ENCODE measurements at places on chromosomes 2 and 18. TPM values are rescaled to one million over a fixed set of nuclear protein-coding genes. Genes with fewer than 3 reads are reported as not detected.

TMEM150A gene
- 5.3 TPM for total RNA-seq

NEU4 gene
- 0.92 TPM for total RNA-seq

CCDC178 gene
- total RNA-seq: not detected

HTR2B gene
- total RNA-seq: not detected

GCG gene
- total RNA-seq: not detected

UGT1A8 gene
- 0.17 TPM for total RNA-seq

CD207 gene
- total RNA-seq: not detected

CCDC74B gene
- total RNA-seq: 1.9 TPM

ITPRIPL1 gene
- total RNA-seq: not detected

CD226 gene
- 0.13 TPM for total RNA-seq

PLGLB2 gene
- total RNA-seq: 1.9 TPM

GLB1L gene
- total RNA-seq: 10.8 TPM

RGPD3 gene
- not detected for total RNA-seq

SLC9A4 gene
- 0.85 TPM for total RNA-seq

SCG2 gene
- 0.48 TPM for total RNA-seq

All from PC-9 (cell line).